Thymus (tissue), 14 donors: ENCODE measurements at places on chromosomes 4 and X. TPM values are rescaled to one million over a fixed set of nuclear protein-coding genes. Genes with fewer than 3 reads are reported as not detected.

DNA sequence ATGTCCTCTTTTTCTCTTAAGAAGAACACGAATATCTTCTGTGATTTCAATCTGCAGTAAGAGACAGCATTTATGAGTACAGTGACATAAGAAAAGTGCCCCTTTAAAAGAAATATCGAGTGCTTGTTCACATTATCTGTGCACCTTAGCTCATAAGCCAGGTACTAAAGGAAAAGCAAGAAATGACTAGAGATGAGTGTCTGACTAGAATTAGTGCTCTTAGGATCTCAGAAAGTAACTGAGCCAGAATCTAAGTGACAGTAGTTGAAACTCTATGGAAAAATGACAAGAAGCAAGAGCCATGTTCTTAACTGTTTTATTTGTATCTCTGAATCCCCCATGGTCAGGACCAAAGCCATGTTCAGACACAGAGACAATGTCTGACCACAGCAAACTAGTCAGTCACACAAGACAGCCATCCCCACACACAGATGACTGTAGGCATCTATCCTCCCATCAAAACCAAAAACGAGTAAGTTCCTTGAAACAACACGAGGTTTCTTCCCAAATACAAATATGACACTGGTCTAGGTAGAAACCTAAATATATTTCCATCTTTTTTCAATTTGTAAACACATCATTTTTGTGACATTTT lies 36.8 kb downstream of the ACSL4 start:
- DNase-seq, result no peak

DNA sequence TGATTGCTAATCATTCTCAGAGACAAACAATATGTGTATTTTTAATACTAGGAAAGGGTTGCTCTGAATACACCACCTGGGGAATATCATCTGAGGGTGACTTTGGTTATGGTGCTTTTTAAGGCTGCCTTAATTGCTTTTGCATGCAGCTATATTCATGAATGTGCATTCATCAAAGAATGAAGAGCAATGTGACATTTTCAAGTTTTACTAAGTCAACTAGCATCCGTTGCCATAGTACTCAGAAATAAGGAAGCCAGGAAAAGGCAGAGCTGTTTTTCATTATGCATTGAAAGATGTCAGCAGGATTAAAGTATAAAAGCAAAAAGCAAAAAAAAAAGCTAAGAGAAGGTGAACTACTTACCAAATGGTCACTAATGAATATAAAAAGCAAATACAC lies 67.4 kb upstream of the PCDH18 start:
- DNase-seq, result no peak

DNA sequence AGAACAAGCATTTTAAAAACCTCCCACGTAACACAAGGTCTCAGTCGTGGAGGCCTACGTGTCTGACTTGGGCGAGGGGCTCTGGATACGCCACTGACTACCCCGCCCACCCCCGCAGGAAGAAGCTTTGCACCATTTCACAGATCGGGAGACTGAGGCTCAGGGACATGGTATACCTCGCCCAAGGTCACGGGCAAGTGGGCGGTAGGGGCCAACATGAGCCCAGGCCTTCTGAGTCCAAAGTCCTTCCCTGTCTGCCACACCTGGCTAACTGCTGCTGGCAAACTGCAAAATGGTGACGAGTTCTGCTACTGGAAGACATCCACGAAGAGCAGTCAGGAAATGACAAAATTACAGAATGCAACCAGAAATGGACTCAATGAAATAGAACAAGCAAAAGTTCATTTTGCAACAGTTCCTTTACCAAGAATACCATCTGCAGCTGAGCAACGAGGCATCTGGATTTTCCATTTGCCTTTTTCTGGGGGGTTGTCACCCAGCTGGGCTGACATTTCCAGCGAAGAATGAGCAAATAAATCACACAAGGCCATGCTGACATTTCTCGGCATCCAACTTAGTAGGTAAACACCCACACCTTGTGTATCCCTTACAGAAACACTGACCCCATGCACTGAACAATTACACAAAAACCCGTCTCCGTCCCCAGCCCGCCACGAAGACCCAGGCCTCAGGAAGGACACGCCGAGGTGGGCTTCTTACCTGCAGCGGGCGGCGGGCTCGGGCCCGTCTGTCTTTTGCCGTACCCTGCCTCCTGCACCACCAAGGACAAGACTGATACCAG lies 70.2 kb upstream of the AFAP1 start:
- no peak for DNase-seq

LRBA gene
- 38.6 TPM for total RNA-seq

DNA sequence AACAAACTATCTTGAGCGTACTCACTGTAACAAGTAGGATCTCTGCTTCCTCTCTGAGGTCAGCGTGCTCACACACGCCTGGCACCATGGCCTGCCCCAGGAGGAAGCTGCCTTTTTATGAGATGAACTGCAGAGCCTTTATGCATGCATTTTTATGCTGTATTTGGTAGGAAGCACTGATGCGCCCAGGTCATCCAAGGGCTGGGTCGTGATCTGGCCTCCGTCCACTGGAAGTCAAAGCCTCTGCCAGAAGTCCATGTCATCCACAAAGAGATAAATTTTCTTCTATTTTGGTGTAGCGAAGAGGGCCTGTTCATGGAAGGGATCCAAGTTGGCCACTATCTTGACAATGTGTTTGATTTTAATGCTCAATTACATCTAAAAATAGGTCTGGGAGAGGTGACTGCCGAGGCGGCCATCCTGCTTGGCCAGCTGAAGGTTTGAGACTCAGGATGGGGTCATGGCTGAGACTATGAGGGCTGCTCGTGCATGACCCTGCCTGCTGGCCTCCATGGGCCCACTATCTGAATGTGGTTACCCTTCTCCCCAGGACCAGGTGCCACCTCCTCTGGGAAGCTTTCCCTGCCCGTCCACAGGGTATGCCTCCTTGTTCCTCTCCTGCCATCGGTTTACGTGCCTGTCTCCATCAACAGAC lies 50.3 kb downstream of the HTRA3 start:
- DNase-seq, result no peak

ATOH1 gene
- total RNA-seq, result under 0.01 TPM

- no peak for DNase-seq
Measured at GRCh38 chr4:128307123-128307571, 19.5 kb upstream of the PGRMC2 start.

DNA sequence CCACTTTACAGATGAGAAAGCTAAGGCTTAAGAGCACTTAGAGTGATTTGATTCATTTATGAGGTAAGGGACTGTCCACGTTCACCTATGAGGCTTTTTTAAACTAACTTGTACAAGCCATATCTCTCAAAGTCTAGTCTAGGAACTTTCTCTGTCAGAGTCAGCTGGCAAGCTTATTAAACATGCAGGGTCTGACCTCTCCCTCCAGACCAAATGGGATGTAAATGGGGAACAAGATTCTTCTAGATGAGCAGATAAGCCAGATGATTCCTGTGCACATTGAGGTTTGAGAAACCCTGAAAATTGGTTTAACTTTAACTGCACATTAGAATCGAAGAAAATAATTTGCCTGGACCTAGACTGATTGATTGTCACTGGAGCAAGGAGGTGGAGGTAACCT lies 160.0 kb upstream of the SPRY1 start:
- DNase-seq, result no peak

GRCh38 chrX:115690511-115691216 lies 129.7 kb downstream of the PLS3 start:
- peak; percentile 66 for DNase-seq

- DNase-seq, result no peak
Measured at GRCh38 chrX:50814701-50815100, 707 bp upstream of the SHROOM4 start.

INTU gene
- 2.4 TPM for total RNA-seq

DNA sequence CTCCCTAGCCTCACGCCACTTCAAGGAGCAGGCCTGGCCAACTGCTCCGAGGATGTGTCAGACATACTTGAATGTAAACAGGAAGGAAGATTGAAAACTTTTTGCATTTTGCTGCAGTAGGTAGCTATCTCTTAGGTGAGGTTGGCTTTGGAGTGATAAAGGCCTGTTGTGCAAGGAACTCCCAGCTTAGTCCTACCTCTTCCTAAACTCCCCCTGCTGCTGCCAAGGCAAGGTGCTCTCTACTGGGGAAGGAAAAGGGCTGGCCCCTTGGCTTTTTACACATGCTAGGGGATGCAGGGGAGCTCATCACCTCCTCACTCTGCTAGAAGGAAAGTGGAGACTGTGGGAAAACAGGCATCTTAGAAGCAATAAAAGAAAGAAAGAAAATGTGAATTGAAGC lies 10.7 kb upstream of the BRS3 start:
- no peak for DNase-seq

DNA sequence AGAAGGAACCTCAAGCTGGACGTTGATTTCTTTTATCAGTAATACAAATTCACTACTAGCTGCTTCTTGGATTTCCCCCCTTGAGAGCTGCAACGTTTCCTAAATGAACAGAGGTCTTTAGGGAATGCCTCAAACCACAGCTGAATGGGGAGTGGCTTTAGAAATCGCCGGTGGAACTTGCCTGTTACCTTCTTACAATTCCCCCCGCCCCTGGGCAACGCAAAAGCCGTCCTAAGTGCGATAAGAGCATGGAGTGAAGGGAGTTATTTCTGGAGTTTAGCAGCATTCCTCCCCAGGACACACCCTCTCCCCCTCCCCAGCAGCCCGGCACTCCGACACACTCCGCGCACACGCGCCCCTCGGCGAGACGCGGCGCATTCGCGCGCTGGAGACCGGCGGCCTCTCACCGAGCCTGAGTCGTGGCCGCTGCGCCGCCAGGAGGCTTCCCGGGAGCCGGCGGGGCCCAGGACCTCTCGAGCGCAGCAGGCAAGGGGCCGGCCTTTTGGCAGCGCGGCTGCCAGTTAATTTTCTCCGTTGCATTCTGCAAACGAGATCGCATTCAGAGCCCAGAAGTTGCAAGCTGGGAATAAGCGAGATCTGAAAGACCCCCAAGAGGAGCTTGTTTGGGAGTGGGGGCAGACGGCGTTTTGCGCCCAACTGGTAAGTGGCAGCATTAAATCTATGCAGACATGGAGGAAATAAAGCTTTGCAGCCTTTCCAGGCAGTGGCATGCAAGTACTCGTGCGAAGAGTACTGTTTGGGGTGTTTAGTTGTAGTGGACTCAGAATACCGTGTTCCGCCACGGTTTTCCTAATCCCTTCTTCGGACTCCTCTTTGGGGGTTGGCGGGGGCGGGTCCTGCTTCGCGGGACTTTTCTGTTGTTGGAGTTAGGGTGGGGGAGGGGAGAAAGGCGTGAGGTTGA lies 134.7 kb downstream of the PALLD start:
- DNase-seq, result no peak

DNA sequence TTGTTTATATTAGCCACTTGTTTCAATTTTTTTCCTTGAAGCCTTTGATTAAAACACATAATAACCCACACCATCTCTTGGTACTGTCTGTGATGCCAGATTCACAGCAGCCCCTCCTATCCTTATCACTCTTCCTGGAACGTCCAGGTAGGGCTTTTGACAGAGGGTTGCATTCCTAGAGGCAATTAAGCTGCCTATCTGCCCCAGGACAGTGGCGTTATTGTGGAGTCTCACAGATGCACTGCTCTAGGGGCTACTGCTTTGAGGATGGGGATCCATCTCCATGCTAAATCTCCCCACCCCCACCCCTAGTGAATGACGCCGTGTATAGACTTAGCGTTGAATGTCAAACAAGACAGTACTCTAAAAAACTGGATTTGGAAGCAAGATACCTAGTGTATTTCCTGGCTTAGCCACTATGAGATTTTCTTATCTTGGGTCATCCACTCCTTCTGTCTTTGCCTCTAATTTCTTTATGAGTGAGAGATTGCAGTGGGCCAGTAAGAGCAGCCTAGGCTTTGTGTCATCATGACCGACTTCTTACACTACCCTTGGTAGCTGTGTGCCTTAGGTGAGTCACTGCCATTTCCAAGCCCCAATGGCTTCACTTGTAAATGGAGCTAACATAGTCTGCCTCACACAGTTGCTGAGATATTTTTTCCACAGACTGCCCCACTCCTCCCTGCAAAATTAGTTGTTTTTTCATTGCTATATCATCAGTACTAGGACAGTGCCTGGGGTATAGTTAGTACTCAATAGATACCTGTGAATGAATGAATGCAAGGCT lies 90.9 kb downstream of the EGF start:
- no peak for DNase-seq

STS gene
- 5.8 TPM for total RNA-seq
